CD4-positive, alpha-beta T cell treated with Interferon gamma for 1 hour (primary cell): ENCODE measurements at places on chromosomes 4 and X.
A peak's percentile ranks its signal among the peaks of the same experiment; 100 is the strongest.

- no peak for DNase-seq
Measured at GRCh38 chr4:17112292-17112659, 213.8 kb upstream of the LDB2 start.

DNA sequence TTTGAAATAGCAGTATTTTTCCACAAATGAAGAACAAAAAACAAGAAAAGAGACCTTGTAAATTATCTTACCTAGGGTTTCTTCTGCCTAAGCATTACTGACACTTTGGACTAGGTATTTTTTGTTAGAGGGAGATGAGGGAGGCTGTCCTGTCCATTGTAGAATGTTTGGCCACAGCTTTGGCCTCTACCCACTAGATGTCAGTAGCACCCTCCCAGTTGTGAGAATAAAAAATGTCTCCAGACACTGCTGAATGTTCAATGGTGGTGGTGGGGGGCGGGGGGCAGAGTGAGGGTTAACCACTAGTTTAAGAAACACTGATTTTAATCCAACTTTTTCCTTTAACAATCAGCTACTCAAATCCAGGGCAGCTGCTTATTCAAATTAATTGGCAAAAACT lies 25.8 kb downstream of the OTUD4 start:
- DNase-seq: no peak

DNA sequence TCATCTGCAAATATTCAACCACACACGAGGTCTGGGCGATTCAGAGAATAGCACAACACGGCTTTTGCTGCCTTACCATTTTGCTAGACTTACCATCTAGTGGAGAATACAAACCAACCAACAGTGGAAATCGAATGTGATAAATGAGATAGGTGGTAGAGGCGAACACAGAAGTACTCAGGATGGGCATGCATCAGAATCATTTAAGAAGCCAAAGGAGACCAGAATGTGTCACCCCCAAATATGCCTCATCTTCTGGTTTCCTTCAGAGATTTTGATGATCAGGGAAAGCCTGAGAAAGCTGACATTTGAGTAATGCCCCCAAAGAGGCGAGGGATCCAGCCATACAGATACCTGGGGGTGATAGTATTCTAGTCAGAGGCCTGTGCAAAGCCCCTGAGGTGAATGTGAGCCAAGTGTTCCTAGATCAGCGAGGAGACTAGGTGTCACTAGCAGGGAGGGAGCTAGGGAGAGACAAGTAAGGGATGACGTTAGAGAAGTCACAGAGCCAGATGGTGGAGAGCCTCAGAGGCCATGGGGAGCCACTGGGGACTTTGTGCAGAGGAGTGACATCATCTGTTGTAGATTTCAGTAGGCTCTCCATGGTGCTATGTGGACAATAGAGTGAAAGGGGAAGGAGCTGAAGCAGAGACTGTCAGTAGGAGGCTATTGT lies 1.7 kb downstream of the MTMR1 start:
- peak; percentile 25 for DNase-seq

DNA sequence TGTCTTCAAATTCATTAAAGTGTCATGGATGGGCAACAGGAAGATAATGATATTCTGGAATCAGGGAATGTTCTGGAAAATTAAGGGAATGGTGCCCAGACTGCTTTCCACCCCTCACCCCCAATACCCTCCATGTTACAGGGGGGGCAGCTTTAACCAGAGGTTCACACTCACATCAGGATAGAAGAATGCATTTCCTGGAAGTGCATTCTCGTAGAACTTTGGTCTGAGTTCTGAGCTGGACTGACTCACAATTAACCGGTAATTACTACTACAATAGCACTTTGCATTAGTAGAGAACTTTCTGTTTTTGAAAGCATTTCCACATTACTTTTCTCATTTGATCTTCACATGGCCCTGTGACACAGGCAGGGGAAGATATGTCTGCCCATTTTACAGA lies 52.5 kb upstream of the SHISA3 start:
- no peak for DNase-seq

DNA sequence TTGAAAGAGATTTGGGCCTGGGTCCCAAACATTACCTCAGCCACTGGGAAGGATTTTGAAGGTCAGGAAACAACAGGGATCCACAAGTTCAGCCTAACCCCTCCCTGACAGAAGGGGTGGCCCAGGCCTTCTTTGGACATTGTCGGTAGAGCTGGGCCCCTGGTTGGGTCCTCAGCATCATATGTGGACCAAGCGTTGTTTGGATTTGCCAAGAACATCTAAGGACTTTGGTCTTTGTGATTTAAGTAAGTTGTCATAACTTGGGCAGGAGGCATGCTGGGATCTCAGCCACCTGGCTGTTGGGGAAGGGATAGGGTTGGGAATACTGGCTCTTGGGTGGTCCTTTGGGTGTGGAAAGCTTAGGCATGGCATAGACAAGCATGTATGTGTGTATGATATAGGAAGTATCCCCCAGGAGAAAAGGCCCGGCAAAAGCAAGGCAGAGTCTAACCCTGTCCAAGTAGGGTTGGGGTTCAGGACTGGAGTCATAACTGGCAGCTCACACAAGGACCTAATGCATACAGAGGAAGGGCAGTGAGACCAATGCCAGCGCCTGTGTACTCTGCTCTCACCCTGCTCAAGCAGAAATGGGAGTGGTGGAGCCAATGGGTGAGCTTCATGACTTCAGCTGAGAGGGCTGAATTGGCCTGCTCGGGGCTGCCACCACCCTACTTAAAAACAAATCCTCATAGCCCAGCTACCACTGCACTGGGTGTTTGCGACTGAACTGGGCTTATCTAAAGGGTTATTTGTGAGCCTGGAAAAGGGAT lies 102.8 kb downstream of the RTL5 start:
- DNase-seq: no peak

GRCh38 chrX:39750256-39750790 lies 347.4 kb downstream of the BCOR start:
- DNase-seq: no peak

DNA sequence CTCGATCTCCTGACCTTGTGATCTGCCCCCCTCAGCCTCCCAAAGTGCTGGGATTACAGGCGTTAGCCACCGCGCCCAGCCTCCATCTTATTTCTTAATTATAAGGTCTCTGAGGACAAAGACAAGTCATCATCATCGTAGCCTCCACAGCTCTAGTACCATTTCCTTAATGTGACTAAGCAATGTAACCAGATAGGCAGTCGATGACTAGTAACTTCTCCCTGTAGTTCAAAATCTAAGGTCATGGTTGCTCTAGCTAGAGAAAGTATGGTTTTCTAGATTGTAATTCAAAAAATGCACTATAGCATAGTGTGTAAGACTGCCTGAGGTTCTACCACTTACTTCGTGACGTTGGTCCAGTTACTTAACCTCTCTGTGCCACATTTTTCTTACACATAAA lies 6.9 kb downstream of the SLC39A8 start:
- no peak for DNase-seq

- peak; percentile 76 for DNase-seq
Measured at GRCh38 chrX:1657367-1658070, 42.7 kb downstream of the ASMT start.

GRCh38 chr4:137206781-137207180 lies 325.5 kb downstream of the PCDH18 start:
- no peak for DNase-seq

GRCh38 chr4:159079074-159079473 lies 23.8 kb upstream of the RAPGEF2 start:
- no peak for DNase-seq

GRCh38 chr4:158016511-158016910 lies 156.3 kb downstream of the GASK1B start:
- no peak for DNase-seq

DNA sequence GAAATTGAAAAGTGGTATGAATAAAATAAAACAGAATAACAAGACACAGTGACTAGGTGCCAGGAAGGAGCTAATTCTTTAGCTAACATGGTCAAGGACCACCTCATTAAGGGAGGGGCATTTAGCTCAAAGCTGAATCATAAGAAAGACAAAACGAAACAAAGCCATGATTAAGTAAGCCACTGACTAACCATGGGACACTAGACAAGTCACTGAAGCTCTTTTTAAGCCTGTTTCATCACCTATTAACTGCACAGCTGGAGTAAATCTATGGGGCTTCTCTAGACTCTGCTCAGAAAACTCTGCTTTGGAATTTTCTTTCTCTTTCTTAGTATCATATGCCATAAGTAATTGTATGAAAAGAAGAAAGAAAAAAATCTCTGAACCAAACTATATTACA lies 49.8 kb upstream of the C1QTNF7 start:
- DNase-seq: no peak

GRCh38 chr4:16508968-16509367 lies 282.7 kb upstream of the TAPT1 start:
- DNase-seq: no peak

DNA sequence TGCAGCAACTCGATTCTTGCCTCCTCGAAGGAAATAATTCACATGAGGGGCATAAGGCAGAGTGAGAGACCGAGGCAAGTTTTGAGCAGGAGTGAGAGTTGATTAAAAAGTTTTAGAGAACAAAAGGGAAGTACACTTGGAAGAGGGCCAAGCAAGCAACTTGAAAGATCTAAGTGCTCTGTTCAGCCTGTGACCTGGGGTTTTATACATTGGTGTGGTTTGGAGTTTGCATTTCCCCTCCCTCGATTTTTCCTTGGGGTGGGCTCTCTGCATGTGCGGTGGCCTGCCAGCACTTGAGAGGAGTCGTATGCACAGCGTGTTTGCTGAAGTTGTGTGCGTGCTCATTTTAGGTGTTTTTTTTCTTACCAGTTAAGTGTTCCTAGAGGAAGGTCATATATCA lies 356.4 kb downstream of the KLHL4 start:
- DNase-seq: no peak

- no peak for DNase-seq
Measured at GRCh38 chrX:5233830-5234229, 994.8 kb downstream of the NLGN4X start.

DNA sequence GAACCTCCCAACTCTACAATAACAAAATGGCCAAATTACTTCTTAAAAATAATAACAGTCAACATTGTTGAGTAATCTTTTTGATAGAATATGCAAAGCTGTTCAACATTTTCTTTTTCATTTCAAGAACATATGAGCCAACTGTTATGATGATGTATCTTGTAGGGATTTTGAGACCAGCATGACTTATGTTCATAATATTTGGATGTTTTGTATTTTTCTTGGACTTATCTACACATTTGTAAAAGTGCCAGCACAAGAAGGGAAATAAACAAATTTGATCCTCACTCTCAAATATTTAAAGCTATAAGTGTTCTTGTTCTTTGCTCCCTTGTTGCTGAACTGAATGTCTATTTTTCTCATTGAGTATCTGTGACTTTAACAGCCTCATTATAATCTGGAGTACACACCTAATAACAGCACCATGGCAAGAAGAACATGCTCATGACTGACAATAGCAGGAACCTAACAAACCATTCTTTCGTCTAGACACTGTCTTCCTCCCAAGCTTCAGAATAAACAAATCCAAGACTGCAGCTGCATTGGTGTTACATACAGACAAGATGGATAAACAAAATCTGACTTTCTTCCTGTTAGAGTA lies 1049.7 kb downstream of the FAT4 start:
- DNase-seq: no peak

- DNase-seq: no peak
Measured at GRCh38 chr4:90146306-90146705, 19.1 kb downstream of the CCSER1 start.

GRCh38 chrX:78092296-78092695 lies 11.8 kb upstream of the PGK1 start:
- DNase-seq: no peak

DNA sequence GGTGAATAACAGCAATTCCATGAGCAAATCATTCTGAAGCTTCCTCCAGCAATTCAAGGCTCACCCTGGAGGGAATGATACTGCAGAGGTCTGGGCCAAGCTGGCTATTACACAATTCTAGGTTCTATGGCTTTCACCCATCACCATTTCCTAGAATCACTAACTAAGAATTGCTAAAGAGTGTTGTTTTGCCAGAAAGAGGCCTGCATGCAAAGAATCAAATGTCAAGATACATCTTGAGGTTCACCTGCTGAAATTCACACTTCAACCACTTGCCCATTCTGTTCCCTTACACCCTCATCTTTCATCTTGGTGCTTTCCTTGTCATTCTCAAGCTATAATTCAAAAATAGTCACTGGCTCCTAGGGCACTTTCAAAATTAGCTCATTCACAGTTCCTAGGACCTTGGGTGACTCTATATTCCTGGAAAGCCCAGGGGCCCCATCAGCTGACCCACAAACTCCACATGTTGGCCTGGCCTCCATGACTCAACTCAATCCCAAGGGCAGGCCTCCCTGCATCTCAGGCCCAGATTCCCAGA lies 7.0 kb downstream of the APBB2 start:
- no peak for DNase-seq

- no peak for DNase-seq
Measured at GRCh38 chr4:44912980-44913379, 186.6 kb upstream of the GNPDA2 start.

DNA sequence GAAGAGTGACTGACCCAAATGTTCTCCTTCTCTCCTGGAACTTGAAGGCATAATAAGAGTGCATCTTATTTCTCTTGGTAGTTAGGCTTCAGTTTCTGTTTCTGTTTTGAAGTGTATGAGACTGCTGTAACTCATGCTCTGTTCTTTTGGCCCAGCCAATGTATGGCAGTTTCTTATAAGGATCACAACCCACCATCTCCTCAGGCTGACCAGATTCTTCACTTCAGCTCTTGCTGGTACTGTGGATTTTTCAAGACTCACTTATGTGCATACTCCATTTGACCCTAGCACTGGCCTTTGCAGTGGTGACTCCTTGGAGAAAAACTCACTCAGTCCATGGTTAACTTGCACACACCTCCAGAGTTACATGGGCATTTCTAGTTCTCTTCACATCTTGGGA lies 9.6 kb upstream of the YTHDC1 start:
- DNase-seq: no peak

- no peak for DNase-seq
Measured at GRCh38 chrX:78796916-78797315, 49.4 kb downstream of the LPAR4 start.

- no peak for DNase-seq
Measured at GRCh38 chr4:152421576-152421975, 114.3 kb downstream of the FBXW7 start.

GRCh38 chr4:153468587-153468986 lies 2.4 kb downstream of the TMEM131L start:
- peak; percentile 48 for DNase-seq
